ENCODE measurements at places on chromosomes 6 and 20. TPM values are rescaled to one million over a fixed set of nuclear protein-coding genes. Genes with fewer than 3 reads are reported as not detected.

DNA sequence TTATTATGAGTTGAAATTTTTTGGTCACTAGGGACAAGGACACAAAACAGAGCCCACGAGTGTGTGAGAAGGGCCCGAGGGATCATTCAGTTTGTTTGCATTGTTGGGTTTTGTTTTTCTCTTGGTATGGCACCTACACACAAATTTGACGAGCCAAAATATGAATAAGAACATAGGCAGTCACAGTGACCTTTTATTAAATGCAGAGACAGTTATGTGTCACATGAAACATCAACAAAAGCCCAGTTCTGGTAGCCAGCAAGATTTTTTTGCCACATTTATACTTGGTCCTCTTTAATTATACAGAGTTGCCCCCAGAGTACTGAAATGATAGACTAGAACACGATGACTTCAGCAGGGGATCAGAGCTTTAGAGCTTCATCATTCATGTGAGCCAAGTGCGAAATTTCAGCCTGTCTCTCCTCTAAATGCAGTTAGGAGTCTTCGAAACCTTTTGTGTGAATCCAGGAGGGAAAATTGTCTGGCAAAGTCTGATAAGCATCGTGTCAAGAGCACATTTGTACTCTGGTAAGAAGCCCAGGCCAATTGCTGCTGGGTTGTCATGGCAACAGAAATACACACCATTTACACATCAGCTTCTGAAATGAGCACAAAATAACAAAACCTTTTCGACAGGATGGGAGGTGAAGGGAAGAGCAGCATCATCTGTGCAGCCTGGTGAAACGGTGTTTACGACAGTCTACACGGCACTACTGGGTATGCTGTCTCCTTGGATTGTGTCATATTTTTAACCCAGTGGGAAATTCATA, 79.2 kb upstream of the RIPOR2 start:
- DNase-seq, result no peak
- H3K4me3 ChIP-seq, result no peak overlapping the region
- H3K4me1 ChIP-seq, result peaks cover 40% of the 10 kb centered on the region

DNA sequence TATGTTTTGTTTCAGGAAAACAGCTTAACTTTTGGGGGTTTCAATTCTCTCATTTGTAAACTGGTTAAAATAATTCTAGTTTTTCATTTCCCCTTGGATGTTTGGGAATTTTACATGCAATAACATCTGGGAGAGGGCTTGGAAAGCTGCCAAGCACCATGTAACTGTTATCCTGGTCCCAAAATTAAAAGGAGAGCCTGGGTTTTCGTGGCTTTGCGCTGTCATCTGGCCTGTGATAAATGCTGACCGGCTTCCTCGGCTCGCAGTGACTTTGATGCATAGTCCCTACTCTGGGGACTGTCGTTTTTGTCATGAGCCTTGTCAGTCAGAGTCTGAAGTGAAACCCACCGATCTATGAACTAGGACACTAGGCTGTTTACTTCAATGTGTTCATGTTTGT, 12.2 kb downstream of the SLC35F1 start:
- no peak overlapping the region for H3K27ac ChIP-seq
- H3K27me3 ChIP-seq, result peaks cover 22% of the 10 kb centered on the region
- peaks cover 11% of the 10 kb centered on the region for H3K4me1 ChIP-seq
- DNase-seq, result no peak
- no peaks in the 10 kb centered on the region for H3K36me3 ChIP-seq

GRCh38 chr6:44327760-44328159, 14.6 kb upstream of the AARS2 start:
- H3K36me3 ChIP-seq, result no peaks in the 10 kb centered on the region
- no peaks in the 10 kb centered on the region for H3K4me1 ChIP-seq
- DNase-seq, result no peak
- no peak overlapping the region for H3K27ac ChIP-seq
- H3K4me3 ChIP-seq, result no peak overlapping the region

DNA sequence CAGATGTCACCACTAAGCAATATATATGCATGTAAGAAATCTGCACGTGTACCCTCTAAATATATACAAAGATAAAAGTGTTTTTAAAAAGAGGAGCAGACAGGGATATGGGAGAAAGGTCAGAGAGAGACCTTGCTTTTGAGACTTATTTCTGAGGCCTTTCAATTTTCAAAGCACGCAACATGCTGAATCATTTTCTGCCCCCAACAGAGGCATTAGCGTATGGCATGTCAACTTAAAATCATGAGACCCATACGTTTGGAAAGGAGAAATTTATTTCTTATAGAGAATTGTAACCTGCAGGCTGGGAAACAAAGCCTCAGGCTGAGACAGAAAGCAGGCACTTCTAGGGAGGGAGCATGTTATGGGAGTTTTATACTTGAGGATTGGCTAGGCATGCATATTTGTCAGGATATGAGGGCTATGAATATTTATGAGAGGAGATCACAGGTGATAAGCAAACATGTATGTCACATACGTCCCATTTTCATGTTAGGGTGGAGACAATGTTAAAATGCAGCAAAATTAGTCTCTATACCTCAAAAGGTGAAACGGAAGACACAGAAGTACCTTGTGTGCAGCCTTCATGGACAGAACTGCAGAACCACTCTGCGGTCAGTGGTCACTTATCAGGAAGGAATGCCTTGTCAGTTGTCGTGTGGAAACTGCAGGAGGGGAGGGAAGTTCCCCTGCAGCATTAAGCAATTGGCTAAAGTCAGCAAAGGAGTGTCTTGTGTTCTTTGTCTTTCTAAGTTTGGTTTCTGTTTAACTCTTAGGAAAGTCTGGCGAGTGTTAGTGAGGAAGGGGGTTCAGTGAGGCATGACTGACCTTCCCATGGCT, 6.3 kb upstream of the GABRR2 start:
- H3K36me3 ChIP-seq, result peaks cover 6% of the 10 kb centered on the region
- H3K27ac ChIP-seq, result no peak overlapping the region
- peak; percentile 61 for DNase-seq
- peaks cover 7% of the 10 kb centered on the region for H3K4me1 ChIP-seq

GRCh38 chr20:17570347-17571152, 675 bp downstream of the DSTN start:
- H3K4me1 ChIP-seq, result peaks cover 56% of the 10 kb centered on the region
- peak; percentile 62 for DNase-seq
- peak overlapping the region; percentile 100 for H3K27ac ChIP-seq

DNA sequence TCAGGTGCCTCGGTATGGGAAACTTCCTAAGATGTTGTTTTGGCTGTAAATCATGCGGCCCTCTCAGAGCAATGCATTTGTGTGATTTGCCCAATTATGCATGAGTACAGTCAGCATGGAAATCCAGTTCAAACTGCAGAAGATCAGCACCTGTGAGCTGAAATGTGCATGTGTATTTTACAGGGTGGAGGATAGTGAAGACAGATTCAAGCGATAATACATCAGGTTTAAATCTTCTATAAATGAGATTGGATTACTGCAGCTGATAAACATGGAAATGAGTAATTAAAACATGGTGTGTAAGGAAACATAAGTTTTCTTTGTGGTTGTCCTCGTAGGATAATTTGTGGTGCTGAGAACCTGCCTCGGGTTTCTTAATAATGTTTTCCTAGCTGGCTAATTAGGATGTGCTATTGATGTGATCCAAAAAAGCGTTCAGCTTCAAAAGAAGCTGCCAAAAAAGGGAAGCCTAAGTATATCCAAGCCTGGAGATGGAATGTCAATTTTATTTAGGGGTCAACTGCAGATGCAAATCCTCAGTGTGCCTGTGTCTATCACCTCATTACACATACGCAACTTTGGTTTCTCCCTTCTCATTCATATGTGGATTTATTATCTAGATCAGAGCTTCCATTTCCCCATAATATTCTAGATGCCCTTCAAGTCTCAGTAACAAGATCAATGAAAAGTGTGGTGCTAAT, 117.1 kb upstream of the CCDC28A start:
- H3K27ac ChIP-seq, result no peak overlapping the region
- no peak overlapping the region for H3K4me3 ChIP-seq
- no peaks in the 10 kb centered on the region for H3K4me1 ChIP-seq
- no peak for DNase-seq
- H3K36me3 ChIP-seq, result no peaks in the 10 kb centered on the region
- no peaks in the 10 kb centered on the region for H3K27me3 ChIP-seq

DNA sequence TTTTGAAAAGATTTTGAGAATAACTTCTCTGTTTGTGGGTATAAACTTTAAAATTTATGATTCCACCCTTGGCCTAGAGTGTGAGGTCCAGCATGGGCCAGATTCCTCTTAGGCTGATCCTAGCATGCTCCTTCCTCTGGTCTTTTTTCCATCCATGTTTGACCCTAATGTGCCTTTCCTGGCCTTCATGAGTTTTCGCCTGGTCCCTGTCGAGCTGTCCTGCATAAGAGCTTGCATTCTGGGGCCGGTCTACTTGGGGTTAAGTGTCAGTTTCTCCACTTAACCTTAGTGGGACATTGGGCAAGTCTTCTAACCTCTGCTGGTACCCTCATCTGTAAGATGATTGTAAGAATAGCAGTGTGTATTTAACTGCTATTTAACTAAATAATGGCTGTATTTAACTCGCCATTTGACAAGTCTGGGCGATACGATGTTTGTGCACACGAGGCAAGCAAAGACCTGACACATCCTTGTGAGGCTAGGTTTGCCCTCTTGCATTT, 40.7 kb upstream of the TAGAP start:
- H3K27me3 ChIP-seq, result no peaks in the 10 kb centered on the region
- no peak for DNase-seq

GRCh38 chr6:96466147-96466863, 55.3 kb upstream of the UFL1 start:
- H3K4me1 ChIP-seq, result no peaks in the 10 kb centered on the region
- no peaks in the 10 kb centered on the region for H3K36me3 ChIP-seq
- no peak overlapping the region for H3K27ac ChIP-seq
- H3K27me3 ChIP-seq, result no peaks in the 10 kb centered on the region

- H3K4me3 ChIP-seq, result no peak overlapping the region
- no peaks in the 10 kb centered on the region for H3K36me3 ChIP-seq
- no peak overlapping the region for H3K27ac ChIP-seq
- H3K4me1 ChIP-seq, result no peaks in the 10 kb centered on the region
These were observed 80.6 kb downstream of the ADGB start for GRCh38 chr6:146679386-146679785.

GRCh38 chr6:124604719-124605118, 357.5 kb upstream of the RNF217 start:
- H3K36me3 ChIP-seq, result no peaks in the 10 kb centered on the region
- no peaks in the 10 kb centered on the region for H3K4me1 ChIP-seq
- no peak overlapping the region for H3K27ac ChIP-seq
- DNase-seq, result no peak

RPL7L1 gene
- total RNA-seq, result 64.5 TPM

HLA-DPB1 gene
- total RNA-seq, result 483 TPM

GCLC gene
- total RNA-seq, result 37.0 TPM

SAMHD1 gene
- total RNA-seq, result 293 TPM

BCAS4 gene
- 3.9 TPM for total RNA-seq

NKAPL gene
- 0.30 TPM for total RNA-seq

C6orf163 gene
- 4.2 TPM for total RNA-seq

TPD52L1 gene
- 15.6 TPM for total RNA-seq

HRH3 gene
- not detected for total RNA-seq

OR12D2 gene
- total RNA-seq, result not detected

Data from lower lobe of right lung (tissue), 2 donors.